ENCODE measurements at places on chromosomes 13 and 19.

DNA sequence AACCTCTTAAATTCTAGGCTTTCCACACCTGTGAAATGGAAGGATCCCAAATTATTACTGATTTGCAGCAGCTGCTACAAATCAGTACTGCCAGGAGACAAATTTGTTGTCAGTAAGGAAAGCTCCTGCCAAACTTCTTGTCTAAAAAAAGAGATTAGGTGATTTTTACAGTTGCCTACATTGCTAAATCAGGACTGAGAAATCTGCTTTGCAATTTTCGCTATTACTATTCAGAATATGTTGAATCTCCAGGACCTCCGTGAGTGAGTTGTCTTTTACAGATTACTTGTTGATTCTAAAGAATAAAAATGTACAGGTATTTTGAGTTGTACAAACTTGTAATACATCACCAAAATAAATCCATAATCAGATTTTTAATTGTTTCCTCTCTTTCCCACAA, 1815.9 kb downstream of the PCDH9 start:
- no peak for DNase-seq

DNA sequence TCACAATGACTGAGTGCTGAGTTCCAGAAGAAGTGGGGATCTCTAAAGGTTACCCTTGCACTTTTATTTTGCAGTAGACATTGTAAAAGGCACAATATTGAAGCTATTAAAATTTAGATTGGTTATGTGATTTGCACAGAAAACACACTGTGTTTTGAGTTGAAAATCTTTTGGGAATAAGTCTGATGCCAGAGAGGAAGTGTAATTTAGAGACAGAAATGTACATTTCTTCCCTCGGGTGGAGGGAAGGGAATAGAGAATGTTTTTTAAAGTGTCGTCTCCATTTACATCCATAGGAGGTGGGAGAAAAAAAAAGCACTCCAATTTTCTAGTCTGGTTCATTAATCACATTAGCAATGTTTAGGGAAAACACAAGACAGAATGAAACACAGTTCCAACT, 465.8 kb downstream of the OLFM4 start:
- no peak for DNase-seq

- no peak for DNase-seq
Observed at GRCh38 chr19:3644351-3645066, 17.9 kb upstream of the CACTIN start.

GRCh38 chr13:95447814-95448213, 104.7 kb upstream of the CLDN10 start:
- no peak for DNase-seq

DNA sequence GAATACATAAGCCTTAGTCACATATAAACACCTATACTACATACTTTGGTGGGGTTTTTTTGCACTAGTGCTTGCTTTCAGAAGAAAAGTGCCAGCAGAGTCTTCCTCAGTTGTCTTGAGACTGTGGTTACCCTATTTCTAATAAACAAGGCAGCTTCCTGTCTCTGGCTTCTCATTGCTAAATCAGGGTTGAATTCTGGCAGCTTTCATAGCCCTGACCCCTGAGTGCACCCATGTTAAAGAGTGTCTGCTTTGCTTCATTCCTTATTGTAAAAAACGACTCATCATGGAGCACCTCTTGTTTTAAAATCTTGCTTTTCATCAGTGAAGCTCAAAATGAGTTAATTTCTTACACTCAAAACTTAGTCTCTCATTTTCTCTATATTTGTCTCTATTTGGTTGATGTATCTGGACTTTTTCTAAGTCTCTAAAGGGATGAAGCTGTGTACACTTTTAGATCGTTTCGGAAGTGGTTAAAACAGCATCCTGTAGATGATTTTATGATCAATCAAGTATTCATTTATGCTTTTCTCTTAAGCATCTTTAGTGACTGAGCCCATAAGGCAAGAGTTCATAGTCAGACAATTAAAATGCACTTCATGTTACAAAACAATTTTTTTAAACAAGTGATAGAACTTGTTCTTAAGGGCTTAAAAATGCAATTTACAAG, 72.1 kb downstream of the KLF12 start:
- DNase-seq = peak; percentile 10

GRCh38 chr19:38684078-38684861, 36.8 kb downstream of the ACTN4 start:
- DNase-seq = peak; percentile 75

GRCh38 chr19:2101417-2102335, 5.0 kb downstream of the IZUMO4 start:
- no peak for DNase-seq

GRCh38 chr19:16895467-16896145, 6.8 kb downstream of the F2RL3 start:
- DNase-seq = no peak

DNA sequence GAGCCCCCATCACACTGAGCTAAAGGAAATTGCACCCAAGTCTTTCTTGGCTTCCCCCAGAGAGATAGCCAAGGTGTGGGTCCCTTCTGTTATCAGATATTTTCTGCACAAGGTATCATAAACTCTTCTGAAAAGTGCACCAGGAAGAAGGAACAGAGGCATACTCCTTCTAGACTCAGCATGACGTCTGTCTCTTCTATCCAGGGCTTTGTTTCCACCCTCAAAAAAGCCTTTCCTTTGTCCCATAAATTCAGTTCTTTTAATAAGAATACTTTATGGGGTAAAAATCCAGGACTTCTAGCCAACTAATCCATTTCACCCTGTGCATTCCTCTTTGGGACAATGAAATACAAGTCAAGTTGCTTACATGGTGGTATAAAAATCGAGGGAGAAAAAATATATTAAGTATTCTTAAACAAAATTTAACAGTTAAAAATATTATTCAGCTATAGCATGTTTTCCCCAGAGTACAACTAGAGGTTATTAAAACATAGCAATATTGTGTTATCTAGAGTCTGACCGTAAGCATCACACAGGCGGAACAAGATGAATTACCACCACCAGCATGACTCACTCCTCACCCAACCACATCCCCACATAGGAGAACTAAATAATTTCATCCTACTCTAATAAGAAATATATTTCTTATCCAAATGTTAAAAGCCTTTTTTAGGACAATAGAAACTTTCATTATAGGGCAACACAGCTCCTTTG, 79.9 kb upstream of the GPC6 start:
- no peak for DNase-seq

DNA sequence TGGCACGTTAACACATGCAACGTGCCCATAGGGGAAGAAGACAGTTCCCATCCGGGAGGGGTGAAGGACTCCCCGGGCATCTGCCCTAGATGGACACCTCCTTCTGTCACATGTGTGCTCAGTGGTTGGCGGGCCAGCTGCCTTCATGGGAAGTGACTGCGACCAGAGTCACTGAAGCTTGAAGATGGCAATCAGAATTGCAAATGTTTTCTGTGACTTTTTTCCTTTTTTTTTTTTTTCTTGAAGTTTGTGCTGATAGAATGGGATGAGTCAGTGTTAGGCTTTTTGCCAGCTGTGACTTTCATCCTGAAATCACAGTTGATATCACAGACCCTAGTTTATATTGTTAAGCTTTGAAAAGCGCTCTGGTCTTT, 109.2 kb upstream of the MCF2L start:
- DNase-seq = no peak

DNA sequence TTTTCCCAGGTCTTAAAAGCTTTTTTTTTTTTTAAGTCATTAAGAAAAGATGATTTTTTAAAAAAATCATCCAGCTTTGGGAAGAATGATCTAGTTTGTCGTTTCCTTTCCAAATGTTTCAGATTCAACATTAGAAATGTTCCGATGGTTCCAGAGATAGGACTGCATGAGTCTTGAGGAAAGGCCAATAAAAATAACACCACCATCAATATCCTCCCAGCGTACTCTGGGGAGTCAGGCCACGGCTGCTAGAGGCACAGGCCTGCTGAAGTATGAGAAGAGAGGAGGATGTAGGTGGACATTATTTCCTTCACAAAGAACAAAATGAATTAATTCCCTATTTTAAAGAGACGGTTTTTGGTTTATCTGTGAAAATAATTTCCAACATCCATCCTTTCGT, 60.0 kb upstream of the SHISA2 start:
- DNase-seq = no peak

GRCh38 chr19:572743-573518, 535 bp downstream of the BSG start:
- DNase-seq = no peak

- no peak for DNase-seq
Observed at GRCh38 chr13:76846363-76846762, 39.8 kb downstream of the KCTD12 start.

GRCh38 chr13:45220403-45220802, 19.6 kb upstream of the KCTD4 start:
- DNase-seq = no peak

GRCh38 chr13:50355797-50356196, 340.6 kb downstream of the KCNRG start:
- DNase-seq = no peak

DNA sequence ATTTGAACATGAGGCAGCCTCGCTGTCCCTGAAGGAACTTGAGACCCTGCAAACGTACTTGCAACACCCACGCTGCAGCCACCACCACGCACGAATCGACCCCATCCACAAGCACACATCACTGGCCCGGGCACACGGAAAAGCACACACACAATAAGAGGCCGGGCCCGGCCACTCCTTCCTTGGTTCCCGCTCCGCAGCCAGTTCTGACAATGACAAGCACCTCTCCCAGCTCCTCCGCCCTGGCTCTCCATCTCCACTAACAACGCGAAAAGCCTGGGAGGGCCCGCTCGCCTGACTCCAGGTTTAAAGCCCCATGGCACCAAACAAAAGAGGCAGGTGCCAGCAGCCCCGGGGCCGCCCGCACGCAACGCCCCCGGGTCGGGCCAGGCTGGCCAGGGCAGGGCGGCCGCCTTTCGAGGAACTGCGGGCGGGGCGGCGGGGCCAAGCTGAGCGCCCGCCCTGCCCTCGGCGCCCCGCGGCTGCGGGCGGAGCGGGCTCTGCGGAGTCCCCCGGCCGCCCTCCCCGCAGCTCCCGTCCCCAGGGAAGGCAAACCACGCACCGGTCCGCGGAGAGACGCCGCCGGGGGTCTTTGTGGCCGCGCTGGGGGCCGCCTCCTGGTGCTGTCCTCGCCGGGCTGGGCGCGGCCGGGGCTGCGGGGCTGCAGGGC, 495 bp downstream of the DCLK1 start:
- DNase-seq = no peak

GRCh38 chr19:39692166-39692565, 12.1 kb upstream of the LGALS14 start:
- no peak for DNase-seq

- no peak for DNase-seq
Observed at GRCh38 chr19:19860756-19861390, 4.8 kb upstream of the ZNF253 start.

DNA sequence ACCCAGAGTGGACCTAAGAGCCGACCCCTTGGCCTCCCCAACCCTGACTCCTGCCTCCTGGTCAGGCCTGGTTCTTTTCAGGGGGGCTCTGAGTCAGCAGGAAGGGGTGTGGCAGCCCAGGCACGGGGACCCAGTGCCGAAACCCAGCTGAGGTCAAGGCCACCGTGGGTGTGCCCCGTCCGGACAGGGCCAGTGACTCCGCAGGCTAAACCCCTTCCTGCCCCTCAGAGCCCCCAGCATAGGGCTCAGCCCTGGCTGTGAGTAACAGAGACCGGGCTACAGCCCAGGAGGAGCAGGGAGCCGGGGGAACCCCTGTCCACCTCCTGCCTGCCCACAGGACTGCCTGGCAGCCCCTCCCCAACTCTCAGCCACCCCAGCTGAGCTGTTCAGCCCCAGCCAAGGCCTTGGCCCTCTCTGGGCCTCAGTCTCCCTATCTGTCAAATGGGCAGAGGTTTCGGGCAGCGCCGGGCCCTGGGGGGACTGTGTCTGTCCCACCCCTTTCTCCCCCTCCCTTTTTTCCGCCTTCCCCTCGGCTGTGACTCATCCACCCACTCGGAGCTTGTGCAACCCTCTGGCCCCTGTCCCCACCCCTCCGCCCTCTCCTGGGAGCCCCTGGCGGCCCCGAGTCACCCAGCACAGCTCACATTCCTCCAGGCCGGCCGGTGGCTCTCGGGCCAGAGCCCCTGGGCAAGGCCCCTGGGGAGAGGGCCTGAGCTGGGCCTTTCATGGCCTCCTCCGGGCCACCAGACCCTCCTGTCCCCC, 8.6 kb downstream of the ZBTB7A start:
- DNase-seq = peak; percentile 78

DNA sequence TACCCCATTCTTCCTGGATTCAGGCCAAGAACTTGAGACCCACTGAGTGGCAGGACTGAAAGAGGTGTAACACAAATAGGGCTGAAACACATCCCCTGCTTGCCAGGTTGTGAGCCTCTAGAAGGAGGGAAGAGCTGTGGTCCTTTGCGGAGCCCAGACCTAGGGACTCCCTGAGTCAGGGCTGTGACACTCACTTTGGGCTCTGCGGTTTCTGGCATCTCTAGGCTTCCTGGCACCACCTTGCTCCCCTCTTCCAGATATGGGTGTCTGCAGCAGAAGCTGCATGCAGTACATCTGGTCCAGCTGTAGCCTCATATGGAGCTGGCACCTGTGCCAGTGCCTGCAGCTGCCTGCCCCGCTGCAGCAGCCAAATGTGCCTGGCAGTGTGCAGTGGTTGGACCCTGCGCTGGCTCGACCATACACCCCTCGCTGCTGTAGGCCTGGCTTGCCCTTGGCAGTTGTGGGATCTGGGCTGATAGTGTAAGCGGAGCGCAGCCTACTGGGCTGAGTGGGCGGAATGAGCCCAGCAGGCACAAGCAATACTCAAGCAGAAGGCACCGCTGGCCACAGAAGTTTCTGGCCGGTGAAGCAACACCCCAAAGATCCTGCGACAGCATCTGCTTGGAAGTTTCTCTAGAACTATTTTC, 290.4 kb downstream of the SLITRK6 start:
- DNase-seq = no peak

DNA sequence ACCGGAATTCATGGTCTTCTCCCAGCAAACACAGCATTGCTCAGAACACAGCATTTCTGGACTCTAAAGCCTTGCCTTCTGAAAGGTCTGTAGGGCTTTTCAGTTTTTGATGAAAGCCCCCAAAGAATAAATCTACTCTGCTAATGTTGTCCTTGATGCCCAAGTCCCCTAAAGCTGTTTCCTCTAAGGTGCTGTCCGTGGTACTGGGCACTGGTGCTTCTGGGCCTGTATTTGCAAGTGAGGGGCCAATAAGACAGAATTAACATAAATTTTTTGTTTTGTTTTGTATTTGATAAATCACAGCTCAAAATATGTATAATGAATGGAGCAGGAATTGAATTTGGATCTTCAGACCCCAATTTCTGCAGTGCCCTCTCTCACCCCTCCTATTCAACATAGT, 12.1 kb upstream of the LGALS13 start:
- no peak for DNase-seq

GRCh38 chr13:103284466-103284865, 218.2 kb upstream of the SLC10A2 start:
- DNase-seq = no peak

DNA sequence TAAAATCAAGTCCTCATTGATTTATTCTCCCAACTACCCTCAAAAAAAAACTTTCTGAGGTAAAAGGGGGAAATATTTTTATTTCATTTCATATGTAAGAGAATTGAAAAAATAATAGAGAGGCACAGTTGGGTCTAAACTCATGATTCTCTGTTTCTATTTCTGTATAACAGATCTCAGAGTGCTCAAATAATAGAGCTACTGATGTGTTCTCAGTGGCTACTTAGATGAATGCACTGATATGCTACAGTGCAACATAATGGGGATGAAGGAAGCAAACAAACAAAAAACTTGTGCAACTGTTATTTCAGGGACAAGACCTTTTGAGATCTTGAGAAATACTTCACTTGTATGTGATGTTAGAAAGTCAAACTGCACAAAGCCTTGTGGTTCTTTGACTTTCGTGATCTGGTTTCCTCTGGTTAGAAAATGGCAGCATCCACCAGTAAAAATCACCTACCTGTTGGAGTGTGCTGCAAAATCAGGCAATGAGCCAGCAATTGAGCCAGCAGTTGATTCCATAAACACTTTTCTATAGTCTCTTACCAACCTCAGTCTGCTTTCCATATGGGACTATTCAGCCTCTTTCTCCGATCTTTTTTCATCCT, 9.7 kb upstream of the DACH1 start:
- no peak for DNase-seq
